Camera-type eye (tissue), 1 donor: ENCODE measurements at places on chromosomes 4 and X. TPM values are rescaled to one million over a fixed set of nuclear protein-coding genes. Genes with fewer than 3 reads are reported as not detected.

The SPANXN2 gene
- total RNA-seq = not detected

The USP11 gene
- total RNA-seq = 142 TPM

The NAAA gene
- total RNA-seq = 44.2 TPM

The BMP2K gene
- 90.1 TPM for total RNA-seq

The SUPT20HL2 gene
- not detected for total RNA-seq

The TMPRSS11F gene
- total RNA-seq = not detected

The SSX1 gene
- total RNA-seq = not detected

The OTOP1 gene
- total RNA-seq = not detected

The CLDN2 gene
- total RNA-seq = 0.49 TPM

The CSAG2 gene
- not detected for total RNA-seq

The NPY2R gene
- 1.3 TPM for total RNA-seq

The XPNPEP2 gene
- 2.7 TPM for total RNA-seq

The SEL1L3 gene
- total RNA-seq = 140 TPM

The HS6ST2 gene
- total RNA-seq = 5.7 TPM

The POU4F2 gene
- 7.9 TPM for total RNA-seq

The UGDH gene
- 86.9 TPM for total RNA-seq

The C4orf36 gene
- 3.7 TPM for total RNA-seq

The TMEM31 gene
- not detected for total RNA-seq

The USP27X gene
- 6.5 TPM for total RNA-seq

The KIAA1210 gene
- 0.33 TPM for total RNA-seq

The RBM46 gene
- not detected for total RNA-seq
